Stimulated activated CD8-positive, alpha-beta memory T cell treated with anti-CD3 and anti-CD28 coated beads, Interleukin-12 subunit alpha, Interleukin-12 subunit beta, amount 100 ng/mL, for 4 hours (primary cell): ENCODE measurements at places on chromosomes 3 and 15.

- DNase-seq, result no peak
These were observed 8.8 kb downstream of the RPL39L start for GRCh38 chr3:187130346-187131066.

DNA sequence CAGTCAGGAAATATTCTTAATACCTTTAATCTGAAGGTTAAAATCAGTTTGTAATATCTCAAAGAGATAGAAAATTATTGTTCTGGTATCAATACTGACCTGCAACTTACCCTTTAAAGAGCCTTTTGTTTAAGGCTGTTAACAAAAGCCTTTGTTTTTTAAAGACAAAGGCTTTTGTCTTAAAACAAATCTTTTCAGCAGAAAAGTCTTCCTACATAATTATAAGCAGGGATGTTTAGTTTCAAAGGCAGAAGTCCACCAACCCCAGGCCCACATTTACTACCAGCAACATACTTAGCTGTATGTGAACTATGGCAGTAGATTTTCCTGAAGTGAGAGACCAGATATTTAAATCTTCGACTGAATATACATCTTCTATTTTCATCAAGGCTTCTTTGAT is 36.2 kb downstream of the SLC30A4 start:
- no peak for DNase-seq

- DNase-seq, result no peak
These were observed 46.3 kb downstream of the LSM3 start for GRCh38 chr3:14224895-14225294.

DNA sequence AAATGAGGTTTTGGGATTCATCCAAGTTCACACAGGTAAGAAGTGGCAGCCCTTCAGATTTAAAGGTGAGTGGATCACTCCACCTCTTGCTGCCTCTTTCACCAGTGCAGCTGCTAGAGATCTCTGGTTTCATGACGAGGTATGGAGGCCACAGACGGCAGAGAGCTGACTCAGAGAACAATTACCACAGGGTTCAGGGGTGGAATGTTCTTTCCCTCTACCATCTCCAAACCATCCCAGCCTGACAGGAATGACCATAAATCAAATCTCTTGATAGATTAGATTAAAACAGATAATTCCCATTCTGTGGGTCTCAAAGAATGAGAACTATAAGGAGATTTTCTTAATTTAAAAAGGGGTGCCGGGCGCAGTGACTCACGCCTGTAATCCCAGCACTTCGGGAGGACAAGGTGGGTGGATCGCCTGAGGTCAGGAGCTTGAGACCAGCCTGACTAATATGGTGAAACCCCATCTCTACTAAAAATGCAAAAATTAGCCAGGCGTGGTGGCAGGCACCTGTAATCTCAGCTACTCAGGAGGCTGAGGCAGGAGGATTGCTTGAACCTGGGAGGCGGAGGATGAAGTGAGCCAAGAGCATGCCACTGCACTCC is 174.2 kb upstream of the ATP11B start:
- no peak for DNase-seq

GRCh38 chr3:146218880-146219866 is 31.7 kb downstream of the PLSCR4 start:
- DNase-seq, result no peak

DNA sequence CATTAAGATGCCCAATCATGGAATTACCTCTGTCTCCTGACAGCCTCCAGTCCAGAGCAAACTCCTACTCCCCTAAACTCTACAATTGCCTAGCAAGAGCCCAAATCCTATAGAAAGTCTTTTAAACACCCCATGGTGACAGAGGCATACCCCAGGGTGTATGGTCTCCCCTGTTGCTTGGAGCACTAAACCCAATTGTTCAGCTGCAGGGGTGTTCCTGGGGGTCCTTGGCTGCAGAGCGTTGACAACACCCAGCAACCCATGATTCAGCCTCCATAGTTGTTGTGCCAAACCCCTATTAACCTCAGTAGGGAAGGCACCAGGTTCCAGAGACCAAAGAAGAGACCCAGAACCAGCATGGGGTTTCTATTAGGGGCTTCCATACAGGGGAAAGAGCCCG is 41.8 kb upstream of the NEDD4 start:
- no peak for DNase-seq

- no peak for DNase-seq
These were observed 83.8 kb upstream of the BCHE start for GRCh38 chr3:165920984-165921383.
